ENCODE measurements at places on chromosomes 1 and 21. TPM values are rescaled to one million over a fixed set of nuclear protein-coding genes. Genes with fewer than 3 reads are reported as not detected.

Gene NTNG1
- total RNA-seq, result not detected

Gene AMY1C
- total RNA-seq, result not detected

Gene ELOVL1
- total RNA-seq, result 38.4 TPM

Gene GSTM1
- 2.9 TPM for total RNA-seq

Gene TSSK3
- total RNA-seq, result 0.09 TPM
